ENCODE measurements at places on chromosomes 2 and 18.

DNA sequence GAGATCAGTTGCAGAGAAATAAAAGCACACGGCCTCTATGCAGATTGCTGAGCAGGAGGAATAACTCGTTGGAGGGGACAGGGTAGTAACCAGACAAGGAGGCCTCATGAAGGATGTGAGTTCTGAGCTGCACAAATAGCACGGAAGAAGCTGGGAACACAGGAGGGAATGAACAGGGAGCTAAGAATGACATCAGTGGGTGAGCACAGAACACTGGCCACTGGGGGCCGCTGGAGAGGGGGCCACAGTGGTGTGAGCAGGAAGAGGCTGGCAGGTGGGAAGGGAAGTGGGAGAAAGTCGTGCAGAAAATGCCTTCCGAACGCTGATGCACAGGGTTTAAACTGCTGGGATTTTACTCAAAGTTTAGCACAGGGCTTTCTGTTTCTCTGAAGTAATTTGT is 61.0 kb downstream of the ZAP70 start:
- no peak for DNase-seq

DNA sequence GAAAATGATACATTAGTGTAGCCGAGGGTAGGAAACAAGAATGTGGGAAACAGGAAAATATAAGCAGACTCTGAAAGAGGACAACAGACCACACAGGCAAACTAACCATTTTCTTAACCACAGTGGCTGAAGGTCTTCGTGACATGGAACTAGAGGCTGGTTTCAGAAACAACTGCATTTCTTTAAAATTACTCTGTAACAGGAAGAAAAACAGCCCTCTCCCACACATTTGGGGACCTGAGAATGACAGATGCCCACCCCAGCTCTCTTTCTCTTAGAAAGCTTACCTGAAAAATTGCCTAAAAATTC is 13.8 kb upstream of the SLC25A52 start:
- no peak for DNase-seq

- DNase-seq = no peak
These were observed 190.4 kb downstream of the NCK2 start for GRCh38 chr2:105935063-105935462.

GRCh38 chr18:59669872-59670657 is 27.2 kb downstream of the CCBE1 start:
- no peak for DNase-seq

GRCh38 chr2:62443886-62444285 is 62.1 kb downstream of the TMEM17 start:
- DNase-seq = no peak

DNA sequence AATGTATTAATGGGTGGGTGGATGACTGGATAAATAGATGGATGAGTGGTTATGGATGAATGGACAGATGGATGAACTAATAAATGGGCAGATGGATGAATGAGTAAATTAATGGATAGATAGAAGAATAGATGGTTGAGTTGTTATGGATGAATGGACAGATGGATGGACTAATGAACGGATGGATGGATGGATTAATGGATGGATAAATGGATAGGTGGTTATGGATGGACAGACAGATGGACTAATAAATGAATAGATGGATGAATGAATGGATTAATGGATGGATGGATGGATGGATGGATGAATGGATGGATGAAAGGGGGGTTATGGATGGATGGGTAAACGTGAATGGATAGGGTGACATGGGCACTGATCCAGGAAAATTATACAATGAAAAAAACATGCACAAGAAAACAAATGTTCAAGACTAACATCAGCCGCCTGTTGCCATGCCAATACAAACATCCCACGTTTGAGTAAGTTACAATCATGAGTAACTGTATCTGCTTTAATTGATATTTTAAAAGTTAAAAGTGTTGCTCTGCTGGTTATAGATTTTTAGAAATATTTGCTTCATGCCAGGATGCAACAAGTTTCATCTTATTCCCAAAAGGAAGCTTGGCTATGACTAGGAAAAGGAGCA is 20.8 kb downstream of the PXDN start:
- DNase-seq = no peak

DNA sequence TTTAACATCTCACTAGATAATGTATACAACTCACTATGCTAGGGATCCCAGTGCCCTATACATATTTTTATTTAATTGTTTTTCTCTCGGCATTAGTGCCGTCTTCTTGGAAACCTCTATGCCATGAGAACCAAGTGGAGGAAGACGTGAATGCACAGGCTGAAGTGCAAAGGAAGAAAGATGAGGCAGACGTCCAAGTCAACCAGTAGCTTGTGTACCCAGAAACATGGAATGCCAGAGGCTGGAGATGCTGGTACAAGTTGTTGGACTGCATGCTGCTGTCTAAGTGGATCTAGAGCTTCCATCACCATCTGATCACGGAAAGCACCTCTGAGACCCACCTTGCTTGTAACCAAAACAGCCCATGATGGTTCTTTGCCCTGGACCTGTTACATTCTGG is 12.5 kb upstream of the GEMIN6 start:
- no peak for DNase-seq

GRCh38 chr2:111708476-111709180 is 175.4 kb downstream of the ANAPC1 start:
- no peak for DNase-seq

- no peak for DNase-seq
These were observed 191.8 kb downstream of the LPIN1 start for GRCh38 chr2:11938196-11938595.

GRCh38 chr18:28045176-28045810 is 131.6 kb downstream of the CDH2 start:
- DNase-seq = no peak

DNA sequence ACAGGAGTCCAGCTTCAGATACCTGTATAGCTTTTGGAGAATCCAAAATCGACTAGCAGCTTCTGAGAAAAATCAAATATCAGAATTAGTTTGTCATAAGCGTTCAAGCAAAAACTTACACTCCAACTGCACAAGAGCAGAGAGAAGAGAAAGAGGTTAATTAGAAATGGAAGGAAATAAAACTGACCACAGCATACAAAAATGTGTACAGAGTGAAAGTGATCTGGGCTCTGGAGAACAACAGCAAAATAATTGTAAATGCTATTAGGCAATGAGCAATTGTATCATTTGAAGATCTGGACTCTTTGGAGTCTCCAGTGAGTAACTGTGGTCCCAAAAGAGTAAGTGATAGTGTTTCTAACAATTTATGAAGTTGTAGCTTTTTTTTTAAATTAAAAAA is 867.3 kb downstream of the TRIB2 start:
- no peak for DNase-seq

DNA sequence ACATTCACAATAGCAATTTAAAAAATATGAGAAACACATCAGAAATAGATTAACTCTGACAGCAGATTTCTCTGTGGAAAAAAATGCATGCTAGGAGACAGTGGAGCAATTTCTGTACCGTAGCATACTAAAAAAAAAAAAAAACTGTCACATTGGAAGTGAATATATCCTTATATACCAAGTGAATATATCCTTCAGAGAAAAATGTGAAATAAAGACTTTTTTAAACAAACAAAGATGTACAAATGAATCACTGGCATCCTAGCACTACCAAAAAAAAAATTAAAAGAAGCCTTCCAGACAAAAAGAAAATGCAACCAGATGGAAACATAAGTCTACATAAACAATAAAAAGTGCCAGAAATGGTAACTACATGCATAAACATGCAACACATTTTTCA is 169.4 kb downstream of the NBAS start:
- DNase-seq = no peak

DNA sequence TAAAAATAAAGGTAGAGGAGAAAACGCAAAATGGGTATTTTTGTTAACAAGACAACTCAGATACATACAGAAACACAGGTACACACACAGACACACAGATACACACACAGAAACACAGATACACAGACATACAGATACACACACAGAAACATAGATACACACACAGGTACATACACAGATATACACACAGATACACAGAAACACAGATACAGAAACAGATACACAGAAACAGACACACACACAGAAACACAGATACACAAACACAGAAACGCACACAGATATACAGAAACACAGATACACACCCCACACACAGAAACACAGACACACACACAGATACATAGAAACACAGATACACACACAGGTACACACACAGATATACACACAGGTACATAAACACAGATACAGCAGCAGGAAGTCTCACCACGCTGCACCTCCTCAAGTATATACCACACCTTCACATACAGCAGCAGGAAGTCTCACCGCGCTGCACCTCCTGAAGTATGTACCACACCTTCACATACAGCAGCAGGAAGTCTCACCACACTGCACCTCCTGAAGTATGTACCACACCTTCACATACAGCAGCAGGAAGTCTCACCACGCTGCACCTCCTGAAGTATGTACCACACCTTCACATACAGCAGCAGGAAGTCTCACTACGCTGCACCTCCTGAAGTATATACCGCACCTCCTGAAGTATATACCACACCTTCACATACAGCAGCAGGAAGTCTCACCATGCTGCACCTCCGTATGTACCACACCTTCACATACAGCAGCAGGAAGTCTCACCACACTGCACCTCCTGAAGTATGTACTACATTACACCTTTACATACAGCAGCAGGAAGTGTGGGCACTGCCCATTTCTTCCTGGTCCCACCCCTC is 250.5 kb downstream of the HDAC4 start:
- DNase-seq = no peak

GRCh38 chr2:58974426-58974825 is 733.3 kb upstream of the FANCL start:
- DNase-seq = no peak

All from stimulated activated CD8-positive, alpha-beta memory T cell treated with anti-CD3 and anti-CD28 coated beads, Interleukin-7, amount 100 ng/mL, for 1 hour (primary cell).